Umbilical cord (tissue), 2 donors: ENCODE measurements at places on chromosomes 7 and 10.

GRCh38 chr7:79434098-79434497 lies 19.4 kb downstream of the MAGI2 start:
- no peak for DNase-seq

DNA sequence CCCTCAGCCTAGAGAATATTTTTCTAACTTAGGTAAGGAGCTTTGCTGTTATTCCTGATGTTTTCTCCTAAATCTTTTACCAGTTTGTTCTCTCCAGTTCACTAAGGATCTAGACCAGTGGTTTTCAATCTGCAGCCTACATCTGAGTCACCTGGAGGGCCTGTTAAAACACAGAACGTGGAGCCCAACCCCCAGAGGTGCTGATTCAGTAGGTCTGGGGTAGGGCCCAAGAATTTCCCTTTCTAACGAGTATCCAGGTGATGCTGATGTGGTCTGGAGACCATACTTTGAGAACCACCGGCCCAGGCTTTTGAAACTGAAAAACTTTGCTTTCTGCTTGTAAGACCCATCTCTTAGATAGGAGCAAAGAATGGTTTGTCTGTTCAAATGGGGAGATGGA lies 51.2 kb upstream of the KMT2E start:
- DNase-seq: no peak

GRCh38 chr7:27346531-27347275 lies 104.1 kb downstream of the EVX1 start:
- peak; percentile 79 for DNase-seq

- no peak for DNase-seq
These were observed 22.7 kb downstream of the DYNC1I1 start for GRCh38 chr7:95794917-95795515.

DNA sequence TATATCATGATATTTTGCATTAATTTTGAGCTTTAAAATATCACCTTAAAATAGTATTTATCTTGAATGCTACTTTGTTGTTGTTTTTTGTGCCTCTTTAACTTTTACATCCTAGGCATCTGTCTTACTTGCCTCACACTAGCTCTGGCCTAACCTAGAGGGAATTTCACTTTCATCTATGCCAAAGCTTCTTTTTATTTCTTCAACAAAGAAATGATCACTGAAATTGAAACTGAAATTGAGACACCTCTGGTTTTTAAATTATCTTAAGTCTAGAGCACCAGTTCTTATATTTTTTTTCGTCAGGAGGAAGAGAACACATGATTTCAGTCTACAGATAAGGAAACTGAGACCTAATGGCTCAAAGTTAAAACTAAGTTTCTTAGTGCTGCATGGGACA lies 3.5 kb upstream of the SCIN start:
- no peak for DNase-seq

DNA sequence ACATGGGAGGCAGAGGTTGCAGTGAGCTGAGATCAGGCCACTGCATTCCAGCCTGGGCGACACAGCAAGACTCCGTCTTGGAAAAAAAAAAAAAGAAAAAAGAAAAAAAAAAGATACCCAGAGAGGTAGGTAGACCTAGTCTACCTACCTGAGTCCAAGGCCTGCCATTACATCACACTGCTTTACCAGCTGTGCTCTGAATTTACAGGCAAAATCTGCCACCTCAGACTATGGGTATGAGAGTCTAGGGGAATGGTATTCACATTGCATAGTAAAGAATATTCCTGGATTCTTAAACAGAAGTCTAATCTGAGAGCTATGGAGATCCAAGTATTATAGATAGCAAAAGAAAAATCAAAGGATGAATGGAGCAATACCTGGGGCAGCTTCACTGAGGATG lies 50.2 kb downstream of the NDUFB2 start:
- DNase-seq: no peak

- DNase-seq: no peak
These were observed 75.8 kb downstream of the CDCA7L start for GRCh38 chr7:21869785-21870402.

- DNase-seq: no peak
These were observed 72.3 kb downstream of the COA1 start for GRCh38 chr7:43656997-43657396.

- no peak for DNase-seq
These were observed 86.4 kb downstream of the CDK6 start for GRCh38 chr7:92749832-92750446.

DNA sequence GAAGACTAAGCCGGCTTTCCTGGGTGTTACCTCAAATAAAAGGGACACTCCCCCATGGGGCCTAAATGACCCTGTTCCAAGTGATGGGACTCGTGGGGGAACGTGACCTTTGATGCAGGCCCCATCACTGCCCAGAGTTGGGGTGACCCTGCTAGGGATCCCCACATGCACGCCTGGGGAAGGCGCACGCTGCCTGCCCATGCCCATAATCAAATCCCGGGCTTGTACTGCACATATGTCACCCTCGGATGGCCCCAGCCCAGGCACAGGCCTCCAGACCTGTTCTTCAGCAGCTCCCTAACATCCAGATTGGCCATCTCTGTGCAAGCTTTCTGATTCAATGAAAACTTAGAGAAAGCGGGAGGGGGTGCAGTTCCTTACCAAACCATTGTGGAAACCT lies 14.7 kb downstream of the EBF3 start:
- no peak for DNase-seq

GRCh38 chr10:34049887-34050286 lies 715.4 kb upstream of the NRP1 start:
- DNase-seq: peak; percentile 42

DNA sequence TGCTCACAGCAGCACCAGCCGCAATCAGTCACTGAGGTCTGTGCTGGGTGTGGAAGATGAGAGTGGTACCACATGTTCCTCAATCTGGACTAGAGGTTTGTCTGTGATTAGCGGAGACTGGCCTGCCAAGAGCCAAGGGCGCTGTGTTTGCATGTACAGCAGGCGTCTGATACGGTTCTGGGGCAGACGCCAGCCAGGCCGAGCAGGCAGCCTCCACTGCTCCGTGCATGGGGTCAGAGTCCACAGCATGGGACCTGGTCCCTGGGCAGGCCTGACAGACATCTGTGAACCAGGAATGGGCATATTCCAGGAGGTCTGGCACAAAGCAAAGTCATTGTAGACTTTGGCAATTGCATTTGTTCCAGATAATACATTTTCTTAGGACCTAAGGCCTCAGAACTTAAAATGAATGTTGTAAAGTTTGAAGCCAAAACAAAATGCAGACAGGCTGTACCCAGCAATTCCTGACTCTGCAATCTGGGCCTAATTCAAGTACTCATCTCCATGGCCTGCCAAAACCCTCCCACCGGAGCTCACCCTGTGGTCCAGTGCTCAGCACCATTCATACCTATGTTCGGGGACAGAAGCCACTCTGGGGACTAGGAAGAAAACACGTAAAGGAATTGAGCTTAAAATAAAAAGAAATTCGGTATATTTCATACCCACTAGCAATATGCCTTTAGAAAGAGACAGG lies 50.0 kb upstream of the FAM20C start:
- peak; percentile 77 for DNase-seq

DNA sequence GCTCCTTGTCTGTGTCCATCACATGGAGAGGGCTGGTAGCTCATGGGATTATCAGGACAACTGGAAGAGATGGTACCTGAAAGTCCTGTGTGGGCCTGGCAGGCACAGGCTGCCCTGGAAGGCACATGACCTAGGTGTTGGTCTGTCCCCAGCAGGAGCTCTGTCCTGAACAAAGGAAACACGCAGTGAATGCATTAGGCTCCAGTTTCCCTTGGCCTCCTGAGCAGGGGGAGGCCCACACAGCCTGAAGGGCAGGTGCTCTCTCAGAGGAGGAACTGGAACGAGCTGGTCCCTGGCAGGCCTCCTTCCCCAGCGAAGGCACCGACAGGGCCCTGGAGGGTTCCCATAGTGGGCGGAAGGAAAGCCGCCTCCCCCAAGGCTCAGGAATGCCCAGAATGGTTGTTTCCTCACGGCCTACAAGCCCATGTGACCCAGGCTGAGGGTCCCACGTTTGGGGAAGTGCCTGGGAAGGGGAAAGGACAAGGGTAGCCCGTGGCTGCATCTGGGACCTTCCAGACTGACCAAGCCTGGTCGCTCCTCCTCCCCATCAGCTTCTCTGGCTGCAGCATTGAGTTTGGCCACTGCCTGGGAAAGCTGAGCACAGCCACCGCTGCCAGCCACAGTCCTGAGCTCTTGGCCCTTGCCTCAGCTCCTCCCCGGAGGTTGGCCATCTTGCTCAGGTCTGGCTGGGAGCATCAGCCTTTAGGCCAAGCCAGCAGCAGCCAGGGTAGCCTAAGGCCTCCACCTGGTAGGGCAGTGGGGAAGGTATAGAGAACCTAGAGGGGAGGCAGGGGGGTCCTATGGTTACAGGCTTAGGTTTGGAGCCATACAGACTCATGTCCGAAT lies 21.8 kb downstream of the CXCL12 start:
- no peak for DNase-seq

DNA sequence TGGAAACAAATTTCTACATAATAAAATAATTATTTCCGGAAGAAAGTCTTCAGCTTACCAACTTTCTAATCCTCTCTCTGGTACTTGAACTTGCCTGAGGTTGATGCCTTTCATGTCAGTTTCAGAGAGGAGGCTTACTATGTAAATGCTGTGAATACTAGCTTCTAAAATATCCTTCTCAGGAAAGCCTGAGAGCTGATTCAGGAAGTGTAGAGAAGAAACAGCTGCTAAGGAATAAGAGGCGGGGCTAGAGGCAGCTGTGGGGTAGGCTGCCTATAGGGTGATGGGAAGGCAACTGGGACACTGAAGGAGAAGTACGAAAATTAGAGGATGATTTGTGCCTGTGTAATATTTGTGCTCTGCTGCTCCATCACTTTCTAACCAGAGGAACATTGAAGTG lies 69.3 kb downstream of the AVL9 start:
- no peak for DNase-seq
